ENCODE measurements at places on chromosomes 7 and 10.

DNA sequence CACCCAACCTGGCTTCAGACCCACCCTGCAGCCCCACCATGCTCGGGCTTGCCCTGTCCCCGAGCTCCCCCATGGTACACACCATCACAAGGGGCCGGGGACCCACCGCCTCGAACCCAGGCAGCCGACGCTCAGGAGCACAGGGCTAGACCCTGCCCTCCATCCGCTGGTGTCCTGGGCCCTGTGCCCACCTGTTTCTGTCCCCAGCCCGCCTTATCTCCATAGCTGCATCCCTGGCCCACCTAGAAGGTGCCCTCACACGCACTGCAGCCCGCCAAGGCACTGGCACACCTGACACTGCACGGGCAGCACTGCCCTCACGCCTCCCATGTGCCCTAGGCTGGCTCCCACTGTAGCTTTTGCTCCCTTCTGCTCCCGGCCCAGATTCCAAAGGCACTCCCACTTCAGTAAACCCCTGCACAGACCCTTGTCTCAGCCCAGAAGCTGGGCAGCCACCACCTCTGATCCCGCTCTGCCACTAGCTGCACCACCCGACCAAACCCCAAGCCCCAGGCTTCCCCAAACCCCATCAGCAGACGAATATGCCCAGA is 17.1 kb downstream of the YKT6 start:
- no peak for DNase-seq

DNA sequence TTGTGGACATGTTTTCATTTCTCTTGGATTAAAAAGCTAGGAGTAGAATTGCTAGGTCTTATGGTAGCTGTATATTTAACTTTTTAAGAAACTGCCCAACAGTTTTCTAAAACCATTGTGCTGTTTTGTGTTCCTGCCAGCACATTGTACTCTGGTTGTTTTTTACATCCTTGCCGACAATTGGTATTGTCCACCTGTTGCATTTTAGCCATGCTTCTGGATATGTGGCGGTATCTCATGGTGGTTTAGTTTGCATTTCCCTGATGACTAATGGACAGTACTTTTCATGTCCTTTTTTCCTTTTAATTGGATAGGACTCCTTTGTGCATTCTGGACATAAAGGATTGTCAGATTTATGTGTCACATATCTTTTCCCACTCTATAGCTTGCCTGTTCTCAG is 45.5 kb downstream of the STK17A start:
- no peak for DNase-seq

GRCh38 chr10:48523212-48523819 is 81.6 kb downstream of the ARHGAP22 start:
- DNase-seq = no peak

DNA sequence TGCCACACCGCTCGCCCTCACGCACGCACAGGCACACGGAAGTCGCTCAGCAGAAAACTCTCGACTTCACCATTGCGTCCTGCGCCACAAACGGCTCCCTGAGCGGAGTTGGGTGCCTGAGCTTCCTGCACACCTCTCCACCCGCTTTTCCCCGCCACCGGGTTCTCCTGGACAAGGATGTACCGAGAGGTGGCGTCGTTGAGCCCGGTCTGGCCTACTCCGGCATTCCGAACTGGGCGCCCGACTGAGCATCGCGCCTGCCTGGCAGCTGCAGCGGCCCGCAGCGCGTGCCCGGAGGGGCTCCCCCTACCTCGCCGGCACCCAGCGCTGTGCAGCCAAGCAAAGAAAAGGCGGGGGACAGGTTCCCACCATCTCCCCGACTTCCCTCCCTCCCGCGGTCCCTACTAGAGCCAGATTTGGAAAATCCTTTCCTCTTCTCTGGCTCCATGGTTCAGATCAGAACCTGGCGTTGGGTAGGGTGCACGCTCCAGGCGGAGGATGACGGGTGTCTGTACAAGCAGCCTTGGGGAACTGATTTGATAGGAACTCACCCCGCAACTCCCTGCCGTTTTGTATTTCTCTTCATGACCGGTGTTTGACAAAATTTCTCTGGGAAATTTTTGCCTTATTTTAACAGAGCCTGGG is 1.7 kb downstream of the SORCS3 start:
- no peak for DNase-seq

DNA sequence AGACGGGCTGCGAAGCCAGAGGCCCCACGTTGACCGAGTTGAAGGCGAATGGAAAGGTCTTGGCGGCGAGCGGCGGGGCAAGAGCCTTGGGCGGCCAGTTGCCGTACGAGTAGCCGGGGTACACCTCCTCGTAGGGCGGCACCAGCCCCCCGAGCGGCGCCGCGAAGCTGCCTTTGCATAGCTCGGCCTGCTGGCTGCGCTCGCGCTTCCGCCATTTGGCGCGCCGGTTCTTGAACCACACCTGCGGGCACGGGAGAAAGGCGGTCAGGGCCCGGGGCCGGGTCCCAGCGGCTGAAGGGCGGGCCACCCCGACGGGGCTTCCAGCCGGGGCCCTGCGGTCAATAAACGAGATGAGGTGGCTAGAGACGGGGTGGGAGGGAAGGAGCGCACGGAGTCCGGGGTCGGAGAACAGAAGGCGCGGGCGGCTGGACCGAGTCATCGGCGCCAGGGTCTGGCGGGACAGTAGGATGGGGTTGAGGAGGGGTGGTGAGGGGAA is 4.8 kb downstream of the ELOVL3 start:
- peak; percentile 15 for DNase-seq

DNA sequence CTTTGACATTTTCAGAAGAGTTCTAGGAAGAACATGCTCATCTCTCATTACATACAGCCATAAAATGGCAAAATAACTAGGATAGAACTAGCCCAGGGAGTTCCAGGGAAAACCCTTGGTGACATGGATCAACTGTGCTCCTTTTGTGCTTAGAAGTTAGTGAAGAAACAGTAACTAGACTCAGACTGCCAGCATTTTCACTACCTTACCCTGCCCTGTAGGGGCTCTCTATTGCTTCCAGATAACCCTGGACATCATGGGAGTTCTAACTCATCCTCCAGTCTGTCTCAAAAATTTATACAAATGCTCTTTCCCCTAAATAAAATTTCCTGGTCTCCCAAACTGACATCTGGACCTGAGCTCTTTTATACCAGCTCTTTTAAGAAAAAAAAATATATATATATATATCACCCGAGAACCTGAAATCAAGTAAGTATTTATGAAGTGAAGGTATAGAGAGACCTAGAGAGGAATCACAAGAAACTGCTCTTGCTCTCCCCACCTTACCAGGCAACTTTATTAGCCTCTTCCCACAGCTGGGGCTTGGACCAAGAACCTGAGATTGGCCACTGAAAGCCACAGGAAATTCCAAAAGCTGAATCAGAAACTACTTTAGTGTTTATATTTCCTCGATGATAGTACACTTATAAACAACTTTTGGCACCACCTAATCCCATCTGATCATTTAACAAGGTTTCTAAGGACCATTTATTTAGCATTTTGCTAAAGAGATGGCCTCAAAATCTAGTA is 101.4 kb downstream of the RELN start:
- no peak for DNase-seq

DNA sequence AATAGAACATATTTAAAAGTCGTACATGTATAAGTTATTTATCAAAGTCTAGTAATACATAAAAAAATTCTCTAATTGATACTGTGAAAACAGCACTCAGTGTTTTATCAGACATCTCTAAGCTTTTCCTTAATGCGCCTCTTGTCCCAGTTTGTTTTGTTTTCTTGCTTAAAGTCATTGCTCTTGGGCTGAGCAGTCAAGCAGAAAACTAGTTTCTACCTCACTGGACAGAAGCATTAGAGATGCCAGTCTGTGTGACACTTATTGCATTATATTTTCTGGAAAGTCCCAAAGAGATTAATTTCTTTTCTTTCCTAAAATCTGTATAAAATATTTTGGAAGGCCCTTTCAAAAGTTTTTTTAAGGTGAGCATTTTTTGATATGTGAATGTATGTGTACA is 236.2 kb downstream of the PCLO start:
- no peak for DNase-seq

- no peak for DNase-seq
Observed at GRCh38 chr7:53485354-53485753, 449.9 kb downstream of the POM121L12 start.

DNA sequence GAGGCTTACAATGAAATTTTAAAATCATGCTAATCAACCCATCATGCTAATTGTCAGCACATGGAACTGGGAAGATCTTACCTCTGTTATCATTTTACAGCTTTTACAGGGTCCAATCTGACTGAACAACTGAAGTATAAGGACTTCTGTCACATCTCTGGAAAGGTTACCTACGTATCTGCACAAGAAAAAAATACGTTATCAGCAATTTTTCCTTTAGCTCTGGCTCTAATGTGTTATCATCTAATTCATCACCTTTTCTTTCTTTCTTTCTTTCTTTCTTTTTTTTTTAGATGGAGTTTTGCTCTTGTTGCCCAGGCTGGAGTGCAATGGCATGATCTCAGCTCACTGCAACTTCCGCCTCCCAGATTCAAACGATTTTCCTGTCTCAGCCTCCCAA is 8.7 kb downstream of the TIAL1 start:
- DNase-seq = no peak

- no peak for DNase-seq
Observed at GRCh38 chr10:10872764-10873163, 144.9 kb upstream of the CELF2 start.

DNA sequence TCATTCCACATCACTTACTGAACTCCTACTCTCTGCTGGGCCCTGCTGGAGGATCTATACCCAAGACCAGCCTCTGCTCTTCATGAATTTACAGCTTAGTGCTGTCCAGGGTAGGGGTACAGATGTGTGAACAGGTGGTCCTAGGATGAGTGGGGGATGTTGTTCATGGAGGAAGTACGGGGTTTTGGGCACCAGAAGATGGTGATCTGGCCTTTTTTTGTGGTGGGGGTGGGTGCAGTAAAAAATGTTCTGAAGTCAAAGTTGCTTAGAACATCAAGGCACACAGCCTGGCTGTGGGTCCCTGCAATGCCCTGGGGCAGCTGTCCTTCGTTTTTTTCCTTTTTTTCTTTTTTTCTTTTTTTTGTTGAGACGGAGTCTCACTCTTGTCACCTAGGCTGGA is 34.2 kb upstream of the GNA12 start:
- DNase-seq = no peak

DNA sequence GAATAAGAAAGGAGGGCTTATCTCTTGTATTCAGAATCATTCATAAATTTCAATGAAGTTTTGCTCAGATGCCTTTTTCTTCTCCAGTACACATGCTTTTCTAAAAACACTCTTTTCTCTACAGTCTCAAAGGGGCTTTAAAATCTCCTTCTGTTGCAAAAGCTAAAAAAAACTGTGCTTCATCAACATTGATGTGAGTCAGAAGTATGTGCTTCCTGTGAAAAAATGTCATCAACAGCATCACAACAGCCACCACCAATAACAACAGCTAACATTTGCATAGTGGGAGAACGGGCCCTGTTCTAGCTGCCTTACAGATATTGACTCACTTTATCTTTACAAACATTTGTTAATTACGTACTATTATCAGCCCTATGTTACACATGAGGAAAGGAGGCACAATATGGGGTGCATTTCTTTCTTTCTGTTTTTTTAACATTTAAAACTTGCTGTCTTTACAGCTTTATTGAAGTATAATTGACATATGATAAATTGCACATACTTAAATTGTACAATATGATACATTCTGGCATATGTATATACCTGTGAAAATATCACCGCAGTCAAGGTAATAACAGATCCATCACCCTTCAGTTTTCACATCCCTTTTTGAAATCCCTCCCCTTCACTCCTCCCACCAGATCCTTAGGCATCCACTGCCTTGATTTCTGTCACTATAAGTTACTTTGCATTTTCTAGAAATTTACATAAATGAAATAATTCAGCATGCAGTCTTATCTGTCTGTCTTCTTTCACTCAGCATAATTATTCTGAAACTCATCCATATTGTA is 1605.4 kb upstream of the LRRTM3 start:
- no peak for DNase-seq

DNA sequence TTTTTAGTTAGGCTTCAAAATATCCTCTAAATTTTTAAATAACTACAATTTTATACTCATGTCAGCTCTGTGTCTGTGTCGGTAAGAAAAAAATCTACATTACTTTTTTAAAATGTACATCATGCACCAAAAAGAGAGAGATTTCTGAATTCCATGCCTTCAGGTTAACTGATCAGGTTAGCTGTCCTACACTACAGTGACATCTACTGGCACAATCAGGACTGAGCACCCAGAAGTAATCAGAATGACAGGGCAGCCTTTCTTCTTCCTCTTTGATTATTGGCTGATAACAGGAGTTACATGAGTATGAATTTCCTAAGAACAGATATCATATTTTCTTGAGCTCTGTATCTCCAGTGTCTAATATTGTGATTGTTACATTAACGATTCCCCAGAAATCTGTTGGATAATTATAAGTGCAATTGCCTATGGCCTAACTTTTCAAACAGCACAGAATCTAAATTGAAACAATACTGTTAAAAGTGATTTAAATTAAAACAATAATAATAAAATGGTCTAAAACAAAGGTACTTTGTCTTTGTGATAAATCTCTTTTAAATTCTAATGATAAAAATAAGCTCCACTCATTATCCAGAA is 41.8 kb upstream of the HYCC1 start:
- DNase-seq = peak; percentile 55

DNA sequence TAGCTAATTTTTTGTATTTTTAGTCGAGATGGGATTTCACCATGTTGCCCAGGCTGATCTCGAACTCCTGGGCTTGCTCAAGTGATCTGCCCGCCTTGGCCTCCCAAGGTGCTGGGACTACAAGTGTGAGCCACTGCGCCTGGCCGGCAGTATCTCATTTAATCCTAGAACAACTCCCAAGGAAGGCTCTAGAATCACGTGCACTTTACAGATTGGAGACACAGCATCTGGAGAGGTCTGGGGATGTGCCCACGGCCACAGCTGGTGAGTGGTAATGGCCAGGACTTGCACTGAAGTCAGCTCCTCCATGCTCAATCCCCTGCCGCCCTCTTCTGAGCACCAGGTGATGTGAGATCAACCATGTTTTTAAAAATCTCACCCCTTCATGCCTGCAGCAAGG is 43.1 kb downstream of the CARD11 start:
- no peak for DNase-seq

DNA sequence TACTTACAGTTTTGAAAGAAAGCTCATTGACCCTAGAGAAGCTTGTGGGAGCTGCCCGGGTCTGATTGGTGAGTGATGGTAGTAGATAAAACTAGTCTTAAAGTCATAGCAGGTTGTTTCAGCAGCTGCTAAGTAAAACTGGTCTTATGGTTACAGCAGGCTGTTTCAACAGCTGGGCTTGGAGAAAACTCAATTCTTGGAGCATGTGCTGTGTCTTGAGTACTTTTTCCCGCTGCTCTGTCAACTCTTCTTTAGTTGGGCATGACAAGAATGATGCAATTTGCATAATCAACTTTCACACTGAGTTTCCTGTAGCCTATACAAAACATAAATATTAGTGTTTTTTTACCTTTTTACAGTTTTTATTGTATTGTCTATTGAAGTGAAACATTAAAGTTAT is 707.9 kb downstream of the AUTS2 start:
- DNase-seq = no peak
